ENCODE measurements at places on chromosomes 11 and 22. TPM values are rescaled to one million over a fixed set of nuclear protein-coding genes. Genes with fewer than 3 reads are reported as not detected.

DNA sequence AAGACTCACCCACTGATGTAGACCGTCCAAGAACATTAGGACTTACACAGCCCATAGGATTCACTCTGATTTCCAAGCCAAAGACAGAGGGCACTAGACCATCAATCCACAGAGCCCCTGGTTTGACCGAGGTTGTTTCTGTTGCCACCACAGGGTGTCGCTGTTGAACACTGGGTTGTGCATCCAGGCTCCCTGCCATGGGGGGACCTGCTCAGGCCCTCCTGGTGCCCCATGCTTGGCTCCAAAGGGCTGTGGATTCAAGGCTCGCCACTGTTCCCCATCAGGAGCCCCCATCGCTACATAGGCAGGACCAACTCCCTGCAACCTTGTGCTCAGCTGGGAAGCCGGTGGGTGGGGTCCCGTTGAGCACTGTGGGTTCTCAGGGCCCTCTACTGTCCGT, 128.0 kb upstream of the ANO1 start:
- H3K4me3 ChIP-seq = no peak overlapping the region
- peaks cover 10% of the 10 kb centered on the region for H3K27me3 ChIP-seq
- DNase-seq = peak; percentile 69
- H3K4me1 ChIP-seq = no peaks in the 10 kb centered on the region
- H3K36me3 ChIP-seq = no peaks in the 10 kb centered on the region
- no peak overlapping the region for H3K27ac ChIP-seq

DNA sequence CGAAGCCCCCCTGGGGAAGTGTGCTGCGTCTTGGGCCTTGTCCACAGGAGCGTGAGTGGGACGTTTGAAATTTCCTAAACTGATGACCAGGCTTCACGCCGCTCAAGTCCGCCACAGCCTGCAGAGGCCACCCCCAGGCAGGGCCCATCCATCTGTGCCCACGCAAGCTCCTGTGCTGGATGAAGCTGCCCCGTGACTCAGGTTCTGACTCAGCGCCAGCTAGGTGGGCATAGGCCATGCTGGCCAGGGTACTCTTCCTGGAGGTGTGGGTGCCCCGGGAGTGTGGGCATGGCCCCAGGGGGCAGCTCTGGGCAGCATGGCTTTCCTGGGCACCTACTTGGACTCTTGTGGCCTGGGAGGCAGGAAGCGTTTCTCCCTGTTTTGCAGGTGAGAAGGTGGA, 134.8 kb downstream of the CACNA1I start:
- no peak for DNase-seq
- H3K27me3 ChIP-seq = no peaks in the 10 kb centered on the region
- H3K27ac ChIP-seq = no peak overlapping the region
- H3K36me3 ChIP-seq = no peaks in the 10 kb centered on the region

DNA sequence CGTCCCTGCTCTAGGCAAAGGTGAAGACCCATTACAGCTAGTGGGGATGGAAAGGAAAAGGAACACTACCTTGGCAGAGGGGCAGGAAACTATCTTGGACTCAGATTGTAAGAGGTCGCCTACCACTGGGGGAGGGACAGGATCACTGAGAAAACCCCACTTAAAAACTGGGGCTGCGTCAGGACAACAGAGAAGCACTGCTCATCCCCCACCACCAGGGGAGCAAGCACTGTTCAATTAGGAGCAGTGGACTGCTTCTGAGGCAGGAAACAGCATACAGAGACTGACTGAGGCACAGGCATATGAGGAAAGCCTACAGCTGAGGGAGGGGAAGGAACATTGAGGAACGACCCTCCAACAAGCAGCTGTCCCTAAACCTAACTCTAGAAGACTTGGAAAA, 20.8 kb upstream of the DLAT start:
- no peaks in the 10 kb centered on the region for H3K4me1 ChIP-seq
- peaks cover 2% of the 10 kb centered on the region for H3K27me3 ChIP-seq
- no peaks in the 10 kb centered on the region for H3K36me3 ChIP-seq
- H3K4me3 ChIP-seq = no peak overlapping the region
- H3K27ac ChIP-seq = no peak overlapping the region

DNA sequence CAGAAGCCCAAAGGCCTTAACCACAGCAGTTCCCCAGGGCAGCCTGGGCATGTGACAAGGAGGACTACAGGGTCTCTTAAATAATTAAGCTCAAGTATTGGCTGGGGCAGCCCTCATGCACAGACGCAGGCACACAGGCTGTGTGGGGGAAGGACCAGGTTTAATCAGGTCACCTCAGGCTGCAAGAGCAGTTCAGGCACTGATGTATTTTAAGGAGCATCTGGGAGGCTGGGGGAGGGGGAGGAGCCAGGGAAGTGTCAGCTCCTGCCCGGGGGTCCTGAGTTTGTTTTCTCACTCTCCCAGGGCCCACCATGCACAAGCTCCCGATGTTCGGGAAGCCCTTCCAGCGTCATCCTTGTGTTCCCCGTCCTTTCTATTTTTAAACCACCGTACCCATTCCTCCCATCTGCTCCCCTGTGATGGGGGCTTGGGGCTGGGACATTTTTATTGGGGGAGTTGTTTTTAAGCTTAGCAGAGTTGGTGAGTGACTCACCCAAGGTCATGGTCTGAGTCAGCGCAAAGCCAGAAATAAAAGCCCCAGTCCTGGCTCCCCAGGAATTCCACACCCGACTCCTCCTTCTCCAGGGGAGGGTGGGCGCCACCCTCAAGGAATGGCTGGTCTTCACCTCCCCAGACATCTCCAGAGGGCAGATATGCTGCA, 2.4 kb downstream of the CSDC2 start:
- DNase-seq = no peak
- no peaks in the 10 kb centered on the region for H3K36me3 ChIP-seq
- no peak overlapping the region for H3K27ac ChIP-seq
- H3K27me3 ChIP-seq = peaks cover 12% of the 10 kb centered on the region

GRCh38 chr22:49046546-49047361, 780.9 kb downstream of the BRD1 start:
- H3K27me3 ChIP-seq = peaks cover 4% of the 10 kb centered on the region
- no peaks in the 10 kb centered on the region for H3K36me3 ChIP-seq
- H3K27ac ChIP-seq = no peak overlapping the region
- peak; percentile 61 for DNase-seq
- H3K4me3 ChIP-seq = no peak overlapping the region

DNA sequence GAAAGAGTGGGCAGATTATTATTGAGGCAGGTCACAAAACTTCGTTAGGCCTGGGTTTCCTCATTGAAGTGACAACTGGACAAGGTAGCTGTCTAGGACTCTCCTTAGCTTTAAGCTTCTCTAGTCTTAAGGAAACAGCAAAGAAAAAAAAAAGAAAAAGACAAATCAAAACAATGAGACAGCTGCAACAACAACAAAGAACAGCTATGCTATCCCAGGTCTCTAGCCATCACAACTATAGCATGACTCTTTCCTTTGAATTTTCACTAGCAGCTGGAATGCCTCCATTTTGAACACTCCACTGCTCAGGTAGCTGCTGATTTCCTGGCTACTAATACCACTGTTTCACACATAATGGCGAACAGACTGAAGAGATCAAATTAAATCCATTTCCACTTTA, 302.4 kb upstream of the SORL1-AS1 start:
- H3K4me1 ChIP-seq = no peaks in the 10 kb centered on the region
- no peak overlapping the region for H3K27ac ChIP-seq
- no peaks in the 10 kb centered on the region for H3K36me3 ChIP-seq
- H3K4me3 ChIP-seq = no peak overlapping the region
- DNase-seq = no peak
- H3K27me3 ChIP-seq = no peaks in the 10 kb centered on the region

DNA sequence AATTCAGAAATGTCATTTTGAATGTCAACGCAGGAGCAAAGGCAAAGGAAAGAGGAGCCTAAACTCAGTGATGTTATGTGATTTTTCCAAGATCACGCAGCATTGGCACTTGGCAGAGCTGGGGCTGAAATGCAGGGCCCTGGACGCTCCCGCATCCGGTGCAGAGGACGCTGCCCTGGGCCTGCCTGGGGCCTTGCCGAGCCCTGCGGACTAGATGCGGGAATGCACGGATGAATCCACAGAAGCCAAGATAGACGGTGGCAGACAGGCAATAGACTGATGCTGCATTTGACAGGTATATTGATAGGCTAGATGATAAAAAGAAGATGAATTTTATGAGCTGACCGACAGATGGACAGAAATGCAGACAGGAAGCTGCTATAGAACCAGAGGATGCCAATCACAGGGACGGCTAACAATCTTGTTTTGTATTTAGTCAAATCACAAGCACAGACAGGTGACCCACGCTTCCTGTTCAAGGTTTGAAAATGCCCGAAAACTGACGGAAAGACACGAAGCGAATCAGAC, 696 bp upstream of the MARK2 start:
- H3K27ac ChIP-seq = peak overlapping the region; percentile 65
- peaks cover 8% of the 10 kb centered on the region for H3K36me3 ChIP-seq
- H3K4me1 ChIP-seq = peaks cover 43% of the 10 kb centered on the region
- peak overlapping the region; percentile 78 for H3K4me3 ChIP-seq
- no peak for DNase-seq

GRCh38 chr11:82239498-82239897, 494.2 kb downstream of the FAM181B start:
- no peaks in the 10 kb centered on the region for H3K27me3 ChIP-seq
- H3K4me3 ChIP-seq = no peak overlapping the region
- no peak for DNase-seq
- H3K36me3 ChIP-seq = no peaks in the 10 kb centered on the region
- H3K27ac ChIP-seq = no peak overlapping the region

DNA sequence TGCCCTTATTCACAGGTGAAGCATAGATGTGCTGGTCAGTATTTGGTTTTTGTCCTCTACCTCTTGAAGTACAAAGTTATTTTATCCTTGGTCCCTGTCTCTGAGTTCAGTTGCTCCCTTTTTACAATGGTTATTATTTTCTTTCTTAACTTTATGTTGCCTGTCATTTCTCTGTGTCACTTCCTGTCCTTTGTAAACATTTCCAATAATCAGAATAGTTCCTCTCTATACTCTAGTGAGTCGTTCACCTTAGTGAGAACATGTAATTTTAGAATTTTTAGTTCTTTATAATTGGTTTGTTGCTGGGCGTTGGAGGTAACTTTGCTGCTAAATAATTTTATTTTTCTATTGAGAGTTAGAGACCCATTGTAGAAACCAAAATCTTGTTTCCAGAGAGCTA, 16.0 kb downstream of the CSTPP1 start:
- H3K36me3 ChIP-seq = no peaks in the 10 kb centered on the region
- DNase-seq = no peak
- H3K27me3 ChIP-seq = no peaks in the 10 kb centered on the region
- H3K4me3 ChIP-seq = no peak overlapping the region
- H3K4me1 ChIP-seq = peaks cover 10% of the 10 kb centered on the region

GRCh38 chr22:27391092-27391770, 410.3 kb downstream of the MN1 start:
- no peak overlapping the region for H3K4me3 ChIP-seq
- H3K36me3 ChIP-seq = no peaks in the 10 kb centered on the region
- H3K27ac ChIP-seq = no peak overlapping the region
- DNase-seq = no peak

- no peaks in the 10 kb centered on the region for H3K36me3 ChIP-seq
- H3K27ac ChIP-seq = no peak overlapping the region
- H3K4me3 ChIP-seq = no peak overlapping the region
- DNase-seq = no peak
Observed at GRCh38 chr11:31922450-31922849, 111.3 kb upstream of the PAX6 start.

GRCh38 chr11:898540-899190, 11.9 kb downstream of the CHID1 start:
- no peaks in the 10 kb centered on the region for H3K27me3 ChIP-seq
- no peak overlapping the region for H3K27ac ChIP-seq
- no peaks in the 10 kb centered on the region for H3K4me1 ChIP-seq
- DNase-seq = no peak
- H3K4me3 ChIP-seq = no peak overlapping the region

DNA sequence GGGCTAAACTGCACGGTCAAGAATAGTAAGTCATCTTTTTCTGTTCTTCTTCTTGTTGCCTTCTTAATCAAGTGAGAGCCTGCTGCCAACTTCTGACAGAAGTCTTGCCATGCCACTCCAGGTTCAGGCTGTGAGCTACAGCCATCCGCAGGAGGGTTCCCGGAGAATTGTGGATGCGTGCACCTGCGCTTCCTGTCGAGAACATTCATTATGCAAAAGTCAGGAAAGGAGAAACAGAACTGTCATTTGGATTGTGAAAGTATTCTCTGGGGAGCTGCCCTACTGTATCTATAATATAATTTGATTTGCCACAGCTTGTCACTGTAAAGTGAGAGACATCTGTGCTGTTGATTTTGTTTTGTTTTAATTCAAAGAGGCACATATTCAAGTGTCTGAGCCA, 12.3 kb downstream of the IL17RA start:
- DNase-seq = no peak
- peaks cover 32% of the 10 kb centered on the region for H3K36me3 ChIP-seq
- no peak overlapping the region for H3K4me3 ChIP-seq
- H3K27ac ChIP-seq = no peak overlapping the region
- H3K27me3 ChIP-seq = no peaks in the 10 kb centered on the region

DNA sequence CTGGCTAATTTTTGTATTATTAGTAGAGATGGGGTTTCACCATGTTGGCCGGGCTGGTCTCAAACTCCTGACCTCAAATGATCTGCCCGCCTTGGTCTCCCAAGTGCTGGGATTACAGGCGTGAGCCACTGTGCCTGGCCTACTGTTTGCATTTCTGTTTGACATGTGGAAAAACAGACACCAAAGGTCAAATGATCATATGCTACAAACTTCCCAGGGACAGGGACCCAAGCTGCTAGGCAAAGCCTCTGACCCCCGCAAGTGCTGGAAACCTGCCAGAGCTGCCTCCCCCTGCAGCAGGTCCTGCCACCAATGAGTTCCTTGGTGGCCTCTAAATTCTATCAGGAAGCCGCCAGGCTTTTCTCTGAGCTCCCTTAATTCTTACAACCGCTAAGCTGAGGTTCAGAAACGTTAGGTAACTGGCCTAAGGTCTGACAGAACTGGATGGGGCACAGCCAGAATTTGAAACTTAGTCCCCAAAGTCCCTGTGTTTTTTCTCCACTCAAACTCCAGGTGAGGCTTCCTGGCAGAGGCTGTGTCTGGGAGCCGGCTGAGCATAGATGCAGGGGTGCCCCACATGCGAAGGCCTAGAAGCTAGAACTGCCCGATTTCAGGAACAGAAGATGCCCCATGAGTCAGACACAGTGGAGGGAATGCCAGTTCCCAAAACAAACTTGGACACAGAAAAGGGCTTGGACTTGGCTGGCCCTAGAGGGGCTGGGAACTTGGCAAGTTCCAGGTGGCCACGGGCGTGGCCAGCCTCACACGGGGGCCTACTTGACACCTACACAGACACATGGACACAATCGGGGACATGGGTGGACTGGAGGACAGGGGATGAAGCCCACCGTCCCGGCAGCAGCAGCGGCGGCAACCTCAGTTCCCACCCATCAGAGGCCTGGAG, 7.4 kb downstream of the CSNK1E start:
- H3K4me1 ChIP-seq = peaks cover 65% of the 10 kb centered on the region
- no peak for DNase-seq
- peaks cover 11% of the 10 kb centered on the region for H3K36me3 ChIP-seq
- no peak overlapping the region for H3K4me3 ChIP-seq

The CHADL gene
- not detected for total RNA-seq

The DTX4 gene
- total RNA-seq = 0.14 TPM

The UNC93B1 gene
- total RNA-seq = 18.4 TPM

The PKDREJ gene
- not detected for total RNA-seq

The RIMBP3C gene
- 0.44 TPM for total RNA-seq

The F2 gene
- total RNA-seq = not detected

The APOL6 gene
- 33.6 TPM for total RNA-seq
